HCEC 1CT (cell line): ENCODE measurements at places on chromosomes 6 and 20.

DNA sequence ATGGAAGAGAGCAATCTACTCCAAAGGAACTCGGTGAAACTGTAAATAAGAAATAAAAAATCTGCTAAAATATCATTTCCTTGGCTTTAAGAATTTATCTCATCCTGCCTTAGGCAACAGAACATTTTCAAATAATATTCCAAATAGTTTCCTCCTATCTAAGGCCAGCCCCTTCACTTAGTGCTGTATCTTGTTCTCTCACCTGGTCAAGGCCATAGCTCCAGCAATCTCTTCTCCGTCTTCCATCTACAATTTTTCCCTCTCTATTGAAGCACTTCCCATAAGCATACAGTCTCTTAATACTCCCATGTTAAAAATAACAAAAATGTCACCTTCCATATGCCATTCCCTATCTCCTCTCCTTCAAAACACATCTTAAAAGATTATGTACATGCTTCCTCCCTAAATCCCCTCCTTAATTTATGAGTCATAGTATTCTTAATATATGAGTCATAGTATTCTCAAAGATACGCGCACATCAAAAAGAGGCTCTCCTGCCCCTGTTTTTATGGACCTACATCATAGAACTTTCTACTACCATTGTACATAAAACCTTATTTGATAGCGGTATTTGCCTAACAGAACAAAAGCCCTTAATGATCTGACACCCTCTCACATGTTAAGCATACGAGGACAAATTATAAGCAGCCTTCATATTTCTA lies 146.9 kb downstream of the PDE10A start:
- no peak for DNase-seq

GRCh38 chr6:168179702-168180382 lies 100.8 kb upstream of the FRMD1 start:
- no peak for DNase-seq

DNA sequence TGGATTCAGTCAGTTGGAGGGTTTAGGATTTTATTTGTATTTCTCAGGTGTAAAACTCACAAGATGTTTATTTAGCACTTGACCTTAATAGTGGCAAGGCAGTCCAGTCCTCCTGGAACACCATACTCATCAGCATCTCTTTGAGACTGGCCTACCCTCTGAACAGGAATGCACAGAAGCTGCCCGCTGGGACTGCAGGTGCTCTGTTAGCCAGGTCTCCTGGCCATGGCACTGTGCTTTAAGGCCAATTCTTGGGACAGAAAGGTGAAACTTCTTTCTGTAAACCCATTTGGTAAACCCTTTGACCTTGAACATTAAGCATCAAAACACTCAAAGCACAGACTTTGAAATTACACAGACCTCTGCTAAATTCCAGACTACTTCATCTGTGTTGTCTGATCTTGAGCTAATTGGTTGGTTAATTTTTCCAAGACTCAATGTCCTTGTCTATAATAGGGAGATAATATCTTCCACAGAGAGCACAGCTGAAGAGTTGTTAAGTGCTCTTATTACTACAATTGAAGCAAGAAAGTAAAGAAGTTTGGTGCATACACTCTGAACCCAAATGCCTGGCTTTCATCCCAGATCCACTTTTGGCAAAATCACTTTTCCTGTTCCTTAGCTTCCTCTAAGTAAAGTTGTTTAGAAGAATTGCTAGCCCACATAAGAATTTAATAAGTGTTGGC lies 54.9 kb upstream of the NT5E start:
- DNase-seq = no peak

DNA sequence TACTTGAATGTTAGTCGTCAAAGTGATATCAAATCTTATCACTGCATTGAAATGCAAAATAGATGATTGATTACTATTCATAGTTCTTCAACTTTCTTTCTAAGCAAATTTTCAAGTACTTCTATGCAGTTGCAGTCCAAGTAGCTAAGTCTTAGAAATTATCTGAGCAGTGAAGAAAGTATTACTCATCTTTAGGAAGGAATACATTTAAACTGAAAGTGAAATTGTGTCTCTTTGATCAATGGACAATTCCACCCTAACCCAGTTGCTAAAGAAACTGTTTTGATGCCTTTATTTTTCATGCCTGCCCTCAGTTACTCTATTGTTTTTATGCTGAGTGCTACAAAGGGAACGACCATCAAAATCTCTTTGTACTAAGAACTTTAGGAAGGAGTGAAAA lies 337.4 kb downstream of the GRIK2 start:
- DNase-seq = peak; percentile 15

DNA sequence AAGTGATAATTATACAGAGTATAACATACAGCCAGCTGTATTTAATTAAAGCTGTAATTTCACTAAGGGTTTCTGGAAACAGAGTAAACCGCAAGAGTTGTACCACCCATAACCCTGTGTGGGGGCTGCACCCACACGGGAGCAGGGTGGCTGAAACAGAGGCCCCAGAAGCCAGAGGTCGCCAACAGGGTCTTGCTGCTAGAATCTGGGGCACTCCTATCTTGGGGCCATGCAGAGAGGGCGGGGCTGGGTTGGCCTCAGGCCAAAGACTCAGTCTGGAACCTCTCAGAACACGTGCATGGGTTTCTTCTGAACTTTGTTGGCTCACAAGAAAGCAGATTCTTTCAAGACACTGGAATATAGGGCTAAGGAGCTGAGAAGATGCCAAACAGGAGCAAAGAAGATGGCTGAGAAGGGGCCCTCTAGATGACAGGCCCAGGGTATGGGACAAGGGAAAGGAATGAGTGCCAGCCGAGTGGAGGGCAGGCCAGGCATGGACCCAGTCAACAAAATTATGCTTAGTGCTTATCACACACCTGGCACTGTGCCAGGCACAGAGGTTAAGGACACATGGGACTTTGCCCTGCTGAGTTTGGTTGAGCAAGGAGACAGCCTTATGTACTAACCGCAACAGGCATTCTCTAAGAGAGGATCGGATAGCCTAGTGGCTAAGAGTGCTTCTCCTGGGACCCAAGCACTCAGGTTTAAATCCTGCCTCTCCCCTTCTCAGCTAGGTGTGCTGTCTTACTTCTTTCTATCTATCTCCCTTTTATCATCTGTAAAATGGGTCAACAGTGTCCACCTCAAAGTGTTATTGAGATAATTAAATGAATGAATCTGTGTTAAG lies 96.6 kb upstream of the FOXP4 start:
- no peak for DNase-seq

DNA sequence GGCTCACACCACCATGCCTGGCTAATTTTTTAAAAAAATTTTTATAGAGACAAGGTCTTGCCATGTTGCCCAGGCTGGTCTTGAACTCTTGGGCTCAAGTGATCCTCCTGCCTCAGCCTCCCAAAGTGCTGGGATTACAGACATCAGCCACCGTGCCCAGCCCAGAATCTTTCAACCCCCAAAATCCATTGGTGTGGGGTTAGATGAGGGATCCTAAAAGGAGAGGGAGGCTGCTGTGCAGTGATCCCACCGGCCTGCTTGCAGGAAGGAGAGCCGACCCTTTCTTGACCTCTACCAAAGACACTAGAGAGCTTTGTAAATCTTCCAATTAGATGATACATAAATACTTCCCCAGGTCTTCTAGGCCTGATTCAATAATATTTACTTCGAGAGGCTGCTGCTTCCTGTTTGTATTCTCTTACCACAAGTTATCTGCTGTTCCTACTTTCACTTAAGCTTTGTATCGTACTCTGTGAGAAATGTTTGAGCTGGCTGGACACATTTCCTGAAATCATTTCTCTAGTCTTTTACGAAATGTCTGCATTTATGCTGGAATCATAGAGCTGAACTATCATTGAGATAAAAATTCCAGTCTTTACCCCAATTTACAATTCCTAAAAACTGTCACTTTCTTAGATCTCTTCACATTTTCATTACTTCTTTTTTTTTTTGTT lies 49.3 kb upstream of the IER3 start:
- DNase-seq = peak; percentile 69

- DNase-seq = no peak
Observed at GRCh38 chr6:75906871-75907270, 157.8 kb downstream of the MYO6 start.

DNA sequence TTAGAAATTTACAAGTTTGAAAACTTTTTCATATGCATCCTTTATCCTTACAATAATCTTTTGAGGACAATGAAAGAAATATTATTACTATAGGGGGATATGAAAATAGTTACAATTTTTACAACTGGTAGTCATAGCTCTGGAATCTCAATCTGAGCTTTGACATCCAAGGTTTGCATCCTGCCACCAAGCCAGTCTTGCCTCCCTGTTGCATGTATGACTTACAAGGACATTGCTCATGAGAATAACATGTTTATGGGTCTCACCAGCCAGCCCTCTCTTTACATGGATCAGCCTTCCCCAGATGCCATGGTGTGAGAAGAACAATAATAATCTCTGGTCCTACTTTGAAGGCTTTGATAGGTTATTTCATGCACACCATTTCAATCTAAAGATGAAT lies 67.5 kb downstream of the THEMIS start:
- no peak for DNase-seq

- peak; percentile 26 for DNase-seq
Observed at GRCh38 chr6:127690092-127690491, 113.1 kb downstream of the C6orf58 start.

DNA sequence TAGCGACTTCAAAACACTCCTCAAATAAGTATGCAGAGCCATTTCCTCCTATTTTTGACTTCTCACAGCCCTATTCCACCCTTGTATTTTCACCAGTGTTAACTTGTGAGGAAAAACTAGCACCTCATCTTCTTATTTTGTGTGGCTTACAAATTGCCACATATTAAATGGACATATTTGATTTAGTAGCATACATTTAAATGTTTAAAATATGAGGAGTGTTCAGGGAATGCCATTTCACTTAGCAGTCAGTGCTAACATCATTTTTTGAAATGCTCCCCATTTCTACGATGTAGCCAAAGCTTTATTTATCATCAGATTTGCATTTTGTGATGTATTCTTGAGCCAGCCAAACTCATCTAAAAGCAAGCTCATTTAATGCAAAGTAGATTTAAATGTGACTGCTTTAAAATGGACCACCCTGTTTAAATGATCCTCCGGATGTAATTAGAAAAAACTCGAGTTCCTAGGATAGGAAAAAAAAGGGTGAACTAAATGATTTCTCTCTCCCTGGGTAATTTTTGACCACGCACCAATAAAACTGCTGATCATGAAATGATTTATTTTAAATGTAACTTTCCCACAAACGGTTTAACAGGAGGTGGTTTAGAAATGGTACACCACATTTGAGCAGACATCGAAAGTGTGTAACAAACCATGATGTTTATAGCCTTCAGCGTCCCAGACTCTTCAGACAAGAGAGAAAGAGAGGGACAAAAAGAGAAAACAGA lies 172.6 kb downstream of the CD83 start:
- no peak for DNase-seq
